ENCODE measurements at places on chromosomes 13 and 19.

DNA sequence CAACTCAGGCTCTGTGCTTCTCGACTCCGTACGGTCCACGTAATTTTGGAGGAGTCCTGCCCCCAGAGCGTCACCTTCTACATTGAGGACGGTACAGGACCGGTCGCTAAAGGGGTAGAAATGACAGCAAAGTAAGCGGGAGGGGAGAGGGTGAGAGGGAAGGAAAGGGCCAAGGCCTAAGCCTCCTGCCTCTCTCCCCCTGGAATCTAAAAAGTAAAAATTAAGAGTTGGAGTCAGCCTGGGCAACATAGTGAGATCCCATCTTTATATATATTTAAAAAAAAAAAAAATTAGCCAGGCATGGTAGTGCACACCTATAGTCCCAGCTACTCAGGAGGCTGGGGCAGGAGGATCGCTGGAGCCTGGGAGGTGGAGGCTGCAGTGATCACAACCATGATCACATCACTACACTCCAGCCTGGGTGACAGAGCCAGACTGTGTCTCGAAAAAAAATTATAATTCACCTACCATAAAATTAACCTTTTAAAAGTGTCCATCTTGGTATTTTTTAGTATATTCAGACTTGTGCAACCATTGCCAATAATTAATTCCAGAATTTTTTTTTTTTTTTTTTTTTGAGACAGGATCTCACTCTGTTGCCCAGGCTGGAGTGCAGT, 12.6 kb downstream of the SLC1A5 start:
- no peak for DNase-seq
- H3K27ac ChIP-seq, result no peak overlapping the region
- no peak overlapping the region for H3K4me3 ChIP-seq

DNA sequence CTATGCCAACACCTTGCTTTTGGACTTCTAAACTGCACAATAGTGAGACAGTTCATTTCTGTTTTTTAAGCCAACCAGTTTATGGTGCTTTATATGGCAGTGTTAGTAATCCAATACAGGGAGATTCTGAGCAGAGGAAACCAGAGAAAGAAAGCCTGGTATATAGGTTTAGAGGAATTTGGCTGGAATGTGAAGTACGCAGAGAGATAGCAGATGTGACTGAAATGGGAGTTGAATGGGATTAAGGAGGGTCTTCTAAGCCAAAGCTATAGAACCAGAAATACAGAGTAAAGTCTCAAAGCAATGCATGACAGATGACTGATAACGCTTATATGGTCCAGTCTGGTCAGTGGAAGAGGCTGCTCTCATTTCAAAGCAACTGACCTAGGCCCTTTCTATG, 453.7 kb downstream of the GPC6 start:
- no peaks in the 10 kb centered on the region for H3K4me1 ChIP-seq
- H3K4me3 ChIP-seq, result no peak overlapping the region
- H3K27ac ChIP-seq, result no peak overlapping the region

DNA sequence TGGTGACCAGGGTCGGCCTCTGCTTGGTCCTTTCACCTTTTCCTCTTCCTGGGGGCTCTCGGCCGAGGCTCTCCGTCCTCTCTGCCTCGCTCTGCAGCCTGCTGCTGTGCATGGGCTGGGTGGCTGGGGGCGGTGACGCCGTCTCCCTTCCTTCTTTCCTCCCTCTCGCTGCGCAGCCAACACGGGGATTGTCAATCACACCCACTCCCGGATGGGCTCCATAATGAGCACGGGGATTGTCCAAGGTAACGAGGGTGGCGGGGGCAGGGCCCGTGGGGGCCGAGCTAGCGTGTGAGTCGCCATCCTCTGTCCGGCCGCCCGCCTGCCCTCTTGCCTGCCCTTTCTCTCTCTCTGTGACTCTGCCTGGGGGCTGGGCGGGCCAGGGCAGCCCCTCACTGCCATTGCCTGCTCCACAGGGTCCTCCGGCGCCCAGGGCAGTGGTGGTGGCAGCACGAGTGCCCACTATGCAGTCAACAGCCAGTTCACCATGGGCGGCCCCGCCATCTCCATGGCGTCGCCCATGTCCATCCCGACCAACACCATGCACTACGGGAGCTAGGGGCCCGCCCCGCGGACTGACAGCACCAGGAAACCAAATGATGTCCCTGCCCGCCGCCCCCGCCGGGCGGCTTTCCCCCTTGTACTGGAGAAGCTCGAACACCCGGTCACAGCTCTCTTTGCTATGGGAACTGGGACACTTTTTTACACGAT, 7.1 kb downstream of the YIPF2 start:
- peaks cover 89% of the 10 kb centered on the region for H3K36me3 ChIP-seq
- H3K4me1 ChIP-seq, result peaks cover under 1% of the 10 kb centered on the region
- H3K4me3 ChIP-seq, result no peak overlapping the region
- no peak overlapping the region for H3K27ac ChIP-seq

GRCh38 chr13:59088716-59089115, 1075.0 kb downstream of the DIAPH3 start:
- no peaks in the 10 kb centered on the region for H3K36me3 ChIP-seq
- H3K4me1 ChIP-seq, result no peaks in the 10 kb centered on the region
- no peak overlapping the region for H3K27ac ChIP-seq

GRCh38 chr13:20671789-20672188, 31.7 kb upstream of the IL17D start:
- H3K4me1 ChIP-seq, result no peaks in the 10 kb centered on the region
- no peak overlapping the region for H3K4me3 ChIP-seq
- no peak overlapping the region for H3K27ac ChIP-seq
- H3K27me3 ChIP-seq, result no peaks in the 10 kb centered on the region

DNA sequence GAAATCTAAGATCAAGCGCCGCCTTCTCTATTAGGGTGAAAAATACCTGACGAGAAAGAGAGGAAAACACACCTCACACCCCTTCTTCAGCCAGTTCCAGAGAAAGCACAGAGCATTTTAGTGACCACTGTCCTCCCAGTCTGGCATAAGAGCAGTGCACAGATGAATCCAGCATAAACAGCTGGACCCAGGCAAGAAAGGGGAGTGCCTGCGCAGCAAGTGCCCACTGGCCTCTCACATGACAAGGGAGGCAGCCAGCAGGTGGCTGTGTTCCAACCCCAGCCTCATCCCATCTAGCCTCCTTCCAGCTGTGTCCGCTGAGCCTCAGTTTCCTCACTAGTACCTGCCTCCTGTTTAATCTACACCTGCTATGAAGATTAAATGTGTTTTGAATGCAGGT, 8.0 kb downstream of the MED26 start:
- no peak overlapping the region for H3K4me3 ChIP-seq
- DNase-seq, result peak; percentile 54
- peak overlapping the region; percentile 35 for H3K27ac ChIP-seq
- peaks cover 11% of the 10 kb centered on the region for H3K36me3 ChIP-seq
- no peaks in the 10 kb centered on the region for H3K27me3 ChIP-seq

- H3K4me1 ChIP-seq, result peaks cover 7% of the 10 kb centered on the region
- no peaks in the 10 kb centered on the region for H3K36me3 ChIP-seq
- no peak overlapping the region for H3K27ac ChIP-seq
- H3K4me3 ChIP-seq, result peak overlapping the region; percentile 10
- H3K27me3 ChIP-seq, result peaks cover 13% of the 10 kb centered on the region
These were observed 60.6 kb downstream of the COLGALT1 start for GRCh38 chr19:17615889-17616685.

GRCh38 chr19:45591004-45591637, 6.5 kb upstream of the OPA3 start:
- DNase-seq, result no peak
- H3K4me3 ChIP-seq, result no peak overlapping the region
- H3K27me3 ChIP-seq, result peaks cover 31% of the 10 kb centered on the region
- H3K36me3 ChIP-seq, result no peaks in the 10 kb centered on the region

GRCh38 chr13:113658836-113659235, 838 bp upstream of the ATP4B start:
- no peaks in the 10 kb centered on the region for H3K36me3 ChIP-seq
- no peak for DNase-seq
- H3K4me3 ChIP-seq, result no peak overlapping the region
- no peak overlapping the region for H3K27ac ChIP-seq
- H3K27me3 ChIP-seq, result no peaks in the 10 kb centered on the region
- H3K4me1 ChIP-seq, result peaks cover under 1% of the 10 kb centered on the region

DNA sequence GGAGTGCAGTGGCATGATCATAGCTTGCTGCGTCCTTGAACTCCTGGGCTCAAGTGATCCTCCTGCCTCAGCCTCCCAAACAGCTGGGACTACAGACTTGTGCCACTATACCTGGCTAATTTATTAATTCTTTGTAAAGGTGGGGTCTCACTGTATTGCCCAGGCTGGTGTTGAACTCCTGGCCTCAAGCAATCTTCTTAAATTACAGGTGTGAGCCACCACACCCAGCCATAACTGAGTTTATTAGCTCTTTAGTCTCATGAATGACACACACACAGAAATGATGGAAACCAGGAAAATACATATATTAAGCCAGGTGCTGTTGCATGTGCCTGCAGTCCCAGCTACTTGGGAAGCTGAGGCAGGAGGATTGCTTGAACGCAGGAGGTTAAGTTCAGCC, 33.1 kb upstream of the LMO7 start:
- H3K27me3 ChIP-seq, result no peaks in the 10 kb centered on the region
- H3K4me1 ChIP-seq, result no peaks in the 10 kb centered on the region
- DNase-seq, result no peak
- no peak overlapping the region for H3K4me3 ChIP-seq

GRCh38 chr19:49770529-49770928, 3.7 kb downstream of the AP2A1 start:
- peaks cover 19% of the 10 kb centered on the region for H3K4me1 ChIP-seq
- peaks cover 19% of the 10 kb centered on the region for H3K36me3 ChIP-seq
- DNase-seq, result no peak
- H3K4me3 ChIP-seq, result no peak overlapping the region
- no peaks in the 10 kb centered on the region for H3K27me3 ChIP-seq

GRCh38 chr13:114106991-114107685, 25.3 kb downstream of the RASA3 start:
- peak overlapping the region; percentile 57 for H3K27ac ChIP-seq
- H3K27me3 ChIP-seq, result no peaks in the 10 kb centered on the region
- H3K4me3 ChIP-seq, result no peak overlapping the region
- H3K4me1 ChIP-seq, result peaks cover 73% of the 10 kb centered on the region
- peaks cover 6% of the 10 kb centered on the region for H3K36me3 ChIP-seq

DNA sequence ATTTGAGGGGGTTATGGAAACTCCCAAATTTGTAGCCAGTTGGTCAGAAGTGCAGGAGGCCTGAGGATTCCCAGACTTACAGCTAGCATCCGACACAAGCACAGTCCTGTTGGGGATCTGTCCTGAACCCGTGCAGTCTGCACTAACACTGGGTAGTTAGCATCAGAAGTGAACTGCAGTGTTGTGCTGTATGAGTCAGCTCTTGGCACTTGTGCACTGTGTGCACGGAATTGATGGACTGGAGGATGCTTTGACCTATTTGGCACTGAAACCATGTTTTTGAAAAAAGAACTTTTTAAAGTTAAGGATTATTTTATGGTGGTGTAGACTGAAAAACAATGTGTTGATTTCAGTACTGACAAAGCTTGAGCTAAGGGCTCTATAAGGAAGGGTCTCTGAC, 279.0 kb downstream of the NHLRC3 start:
- peak; percentile 85 for DNase-seq
- no peaks in the 10 kb centered on the region for H3K36me3 ChIP-seq
- no peak overlapping the region for H3K4me3 ChIP-seq

DNA sequence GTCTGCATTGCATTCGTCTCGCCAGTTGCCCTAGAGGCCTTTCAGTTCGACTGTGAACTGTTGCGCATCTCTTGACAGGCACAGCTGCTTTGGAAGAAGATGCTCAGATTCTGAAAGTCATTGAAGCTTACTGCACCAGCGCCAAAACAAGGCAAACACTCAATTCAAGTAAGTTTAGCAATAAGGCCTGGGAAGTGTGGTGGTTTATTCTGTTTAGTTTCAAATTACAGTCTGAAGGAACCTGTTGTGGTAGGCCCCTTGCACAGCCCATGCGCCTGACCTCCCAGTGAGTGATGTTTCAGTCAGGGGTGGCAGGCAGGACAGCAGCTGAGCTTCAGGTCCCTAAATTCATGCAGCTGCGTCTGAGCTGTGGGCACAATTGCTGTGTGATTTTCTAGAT, 32.2 kb upstream of the TEX29 start:
- H3K27ac ChIP-seq, result no peak overlapping the region
- H3K27me3 ChIP-seq, result no peaks in the 10 kb centered on the region
- peaks cover 72% of the 10 kb centered on the region for H3K36me3 ChIP-seq
- DNase-seq, result peak; percentile 17
- H3K4me1 ChIP-seq, result peaks cover 8% of the 10 kb centered on the region

GRCh38 chr13:22332416-22332815, 661.5 kb downstream of the FGF9 start:
- H3K36me3 ChIP-seq, result no peaks in the 10 kb centered on the region
- H3K27ac ChIP-seq, result no peak overlapping the region
- H3K4me3 ChIP-seq, result no peak overlapping the region
- no peak for DNase-seq

DNA sequence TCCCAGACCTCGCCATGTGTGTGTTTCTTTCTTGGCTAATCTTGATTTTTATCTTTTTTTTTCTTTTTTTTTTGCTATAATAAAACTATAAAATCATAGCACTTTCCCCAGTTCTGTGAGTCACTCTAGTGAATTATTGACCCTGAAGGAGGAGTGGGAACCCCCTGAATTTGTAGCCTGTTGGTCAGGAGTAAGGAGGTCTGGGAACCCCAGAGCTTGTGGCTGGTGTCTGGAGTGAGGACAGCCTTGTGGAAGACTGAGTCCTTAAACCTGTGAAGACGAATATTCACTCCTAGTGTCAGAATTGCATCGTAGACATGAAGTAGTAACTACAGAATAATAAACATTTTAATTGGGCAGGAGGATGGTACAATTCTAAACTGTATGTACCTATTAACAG, 7.4 kb downstream of the EID2B start:
- H3K4me3 ChIP-seq, result no peak overlapping the region
- H3K36me3 ChIP-seq, result no peaks in the 10 kb centered on the region
- no peaks in the 10 kb centered on the region for H3K27me3 ChIP-seq
- H3K4me1 ChIP-seq, result no peaks in the 10 kb centered on the region
- no peak overlapping the region for H3K27ac ChIP-seq

GRCh38 chr19:33713194-33713593, 83.5 kb upstream of the KCTD15 start:
- H3K4me1 ChIP-seq, result no peaks in the 10 kb centered on the region
- H3K36me3 ChIP-seq, result no peaks in the 10 kb centered on the region
- H3K27ac ChIP-seq, result no peak overlapping the region
- H3K27me3 ChIP-seq, result no peaks in the 10 kb centered on the region
- DNase-seq, result no peak

- peaks cover 15% of the 10 kb centered on the region for H3K4me1 ChIP-seq
- peak; percentile 14 for DNase-seq
- no peak overlapping the region for H3K4me3 ChIP-seq
- no peak overlapping the region for H3K27ac ChIP-seq
- no peaks in the 10 kb centered on the region for H3K27me3 ChIP-seq
- peaks cover 3% of the 10 kb centered on the region for H3K36me3 ChIP-seq
These were observed 2.4 kb upstream of the CHAMP1 start for GRCh38 chr13:114311908-114312307.

- H3K27ac ChIP-seq, result no peak overlapping the region
- H3K4me1 ChIP-seq, result no peaks in the 10 kb centered on the region
- H3K27me3 ChIP-seq, result peaks cover 7% of the 10 kb centered on the region
- no peak for DNase-seq
These were observed 24.9 kb upstream of the AMER2 start for GRCh38 chr13:25196971-25197370.
